Keratinocyte (primary cell): ENCODE measurements at places on chromosomes 13 and 19. TPM values are rescaled to one million over a fixed set of nuclear protein-coding genes. Genes with fewer than 3 reads are reported as not detected.

HSPBP1 gene
- polyA plus RNA-seq = 20.2 to 26.7 TPM (median 24.7 TPM) in 3 replicates

LSM14A gene
- polyA plus RNA-seq = 77.8 to 103 TPM (median 78.4 TPM) in 3 replicates

DNA sequence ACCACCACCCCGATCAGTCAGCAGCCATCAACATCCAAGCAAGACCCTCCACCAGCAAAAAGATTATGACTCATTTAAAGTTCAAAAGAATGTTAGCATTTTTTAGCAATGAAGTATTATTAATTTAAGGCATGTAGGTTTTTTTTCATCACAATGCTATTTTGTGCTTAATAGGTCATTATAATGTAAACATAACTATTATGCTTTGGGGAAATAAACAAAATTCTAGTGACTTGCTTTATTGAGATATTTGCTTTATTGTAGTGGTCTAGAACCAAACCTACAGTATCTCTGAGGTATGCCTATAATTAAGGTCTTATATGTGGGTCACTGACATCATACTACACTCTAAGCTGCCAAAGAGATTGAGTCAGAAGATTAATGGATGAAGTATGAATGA is 20.0 kb downstream of the KLF12 start:
- H3K4me1 ChIP-seq = peaks cover 7% of the 10 kb centered on the region
- no peaks in the 10 kb centered on the region for H3K36me3 ChIP-seq
- H3K27ac ChIP-seq = no peak overlapping the region
- H3K4me3 ChIP-seq = no peak overlapping the region
- no peak for DNase-seq
- no peaks in the 10 kb centered on the region for H3K27me3 ChIP-seq

KIR3DL2 gene
- polyA plus RNA-seq = not detected in 3 replicates

KCNC3 gene
- polyA plus RNA-seq = 0.01 to 0.08 TPM in 2 of 3 replicates, not detected in the other

GRCh38 chr13:105266615-105267014 is 1268.8 kb downstream of the EFNB2 start:
- H3K4me3 ChIP-seq = no peak overlapping the region
- no peak for DNase-seq
- H3K36me3 ChIP-seq = no peaks in the 10 kb centered on the region
- H3K27ac ChIP-seq = no peak overlapping the region

DNA sequence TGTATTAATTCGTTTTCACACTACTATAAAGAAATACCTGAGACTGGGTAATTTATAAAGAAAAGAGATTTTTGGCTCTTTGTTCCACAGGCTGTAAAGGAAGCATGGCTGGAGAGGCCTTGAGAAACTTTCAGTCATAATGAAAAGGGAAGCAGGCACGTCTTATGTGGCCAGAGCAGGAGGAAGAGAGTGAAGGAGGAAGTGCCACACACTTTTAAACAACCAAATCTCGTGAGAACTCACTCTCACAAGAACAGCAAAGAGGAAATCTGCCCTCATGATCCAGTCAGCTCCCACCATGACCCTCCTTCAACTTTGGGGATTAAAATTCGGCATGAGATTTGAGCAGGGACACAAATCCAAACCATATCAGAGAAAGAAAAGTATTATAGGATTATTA is 1255.9 kb upstream of the MIR17HG start:
- no peak overlapping the region for H3K4me3 ChIP-seq
- H3K27me3 ChIP-seq = no peaks in the 10 kb centered on the region
- H3K36me3 ChIP-seq = no peaks in the 10 kb centered on the region

DNA sequence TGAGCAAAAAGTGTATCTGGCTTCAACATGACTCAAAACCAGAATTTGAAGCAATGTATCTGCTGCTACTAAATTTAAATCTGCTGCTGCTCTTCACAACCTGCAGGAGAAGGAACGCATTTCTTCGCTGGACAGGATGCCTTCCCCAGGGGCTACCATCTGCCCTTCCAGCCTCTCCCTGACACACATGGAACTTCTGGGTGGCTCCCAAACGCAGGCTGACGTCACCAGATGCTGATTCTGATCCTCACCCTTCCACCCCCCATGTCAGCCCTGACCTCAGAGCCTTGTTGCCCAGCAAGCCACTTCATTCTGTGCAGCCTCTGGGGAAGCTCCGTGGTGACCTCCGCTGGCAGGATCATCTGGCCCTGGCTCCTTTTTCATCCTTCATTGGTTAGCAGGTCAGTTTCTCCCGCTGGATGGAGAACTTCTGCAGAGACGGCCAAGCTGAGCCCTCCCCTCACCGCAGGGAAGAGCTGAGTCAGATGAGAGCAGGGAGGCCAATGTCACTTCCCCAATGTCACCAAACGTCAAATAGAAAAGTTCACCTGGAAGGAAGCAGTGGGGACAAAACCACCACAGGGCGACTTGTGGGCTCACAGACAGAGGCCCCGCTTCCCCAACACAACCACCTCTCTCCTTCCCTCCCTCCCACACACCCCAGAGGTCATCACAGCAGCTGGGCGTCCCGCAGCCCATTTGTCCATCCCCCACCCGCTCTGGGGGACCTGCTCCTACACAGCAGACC is 14.0 kb upstream of the RAB20 start:
- H3K27ac ChIP-seq = no peak overlapping the region
- no peaks in the 10 kb centered on the region for H3K36me3 ChIP-seq
- peaks cover 41% of the 10 kb centered on the region for H3K27me3 ChIP-seq
- no peak for DNase-seq
- H3K4me1 ChIP-seq = no peaks in the 10 kb centered on the region
- no peak overlapping the region for H3K4me3 ChIP-seq

DNA sequence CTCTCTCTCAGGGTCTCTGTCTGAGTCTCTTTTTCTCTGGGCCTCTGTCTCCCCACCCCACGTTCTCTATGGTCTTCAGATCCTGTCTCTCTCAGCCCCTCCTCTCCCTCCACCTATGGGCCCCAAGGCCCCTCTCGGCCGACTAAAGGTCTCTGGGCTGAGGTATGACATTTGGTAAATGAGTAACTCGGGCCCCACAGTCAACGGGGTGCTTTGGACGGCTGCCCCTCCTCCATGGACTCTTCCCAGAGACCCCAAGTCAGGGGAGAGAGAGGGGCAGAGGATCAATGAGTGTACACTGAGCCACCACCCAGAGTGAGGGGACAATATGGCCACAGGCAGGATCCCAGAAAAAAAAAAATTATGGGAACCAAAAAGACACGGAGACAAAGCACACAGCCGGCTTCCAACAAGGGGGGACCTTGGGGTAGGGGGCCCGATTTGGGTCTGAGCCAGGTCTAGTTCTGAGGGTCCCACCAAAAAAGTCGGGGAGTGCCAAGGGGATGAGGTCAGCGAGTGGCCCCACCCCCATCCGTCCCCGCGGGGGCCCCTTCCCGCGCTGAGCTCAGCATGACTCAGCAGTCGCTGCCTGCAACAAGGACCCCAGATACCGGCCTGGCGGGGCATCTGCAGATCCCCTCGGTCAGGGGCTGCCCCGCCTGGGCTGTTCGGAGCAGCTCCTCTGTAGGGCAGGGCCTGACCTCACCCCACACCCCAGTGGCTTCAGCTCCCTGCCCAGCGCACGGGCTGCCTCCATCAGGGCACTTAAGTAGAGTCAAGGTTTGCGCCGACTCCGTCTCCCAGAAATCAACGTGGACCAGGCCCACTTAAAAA is 1.5 kb upstream of the FTL start:
- no peak for DNase-seq
- peaks cover 3% of the 10 kb centered on the region for H3K36me3 ChIP-seq
- H3K27me3 ChIP-seq = no peaks in the 10 kb centered on the region
- H3K27ac ChIP-seq = peak overlapping the region; percentile 79

DNA sequence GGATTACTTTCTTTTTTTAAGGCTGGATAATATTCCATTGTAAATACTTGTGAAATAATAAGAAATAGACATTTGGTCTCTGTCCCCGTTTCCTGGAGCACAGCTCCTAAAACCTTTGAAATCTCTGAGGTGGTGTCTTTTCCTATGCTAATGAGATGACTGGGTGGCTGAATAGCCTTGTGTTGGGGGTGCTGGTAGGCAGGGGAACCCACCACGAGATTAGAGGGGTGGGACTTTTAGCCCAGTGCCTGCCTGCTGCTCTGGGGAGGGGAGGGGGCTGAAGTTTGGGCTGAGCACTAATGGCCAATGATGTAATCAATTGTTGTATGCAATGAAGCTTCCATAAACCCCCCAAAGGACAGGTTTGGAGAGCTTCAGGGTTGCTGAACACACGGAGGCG is 175.7 kb downstream of the FGF9 start:
- no peak overlapping the region for H3K4me3 ChIP-seq
- H3K4me1 ChIP-seq = no peaks in the 10 kb centered on the region
- DNase-seq = no peak
- H3K27ac ChIP-seq = no peak overlapping the region

DNA sequence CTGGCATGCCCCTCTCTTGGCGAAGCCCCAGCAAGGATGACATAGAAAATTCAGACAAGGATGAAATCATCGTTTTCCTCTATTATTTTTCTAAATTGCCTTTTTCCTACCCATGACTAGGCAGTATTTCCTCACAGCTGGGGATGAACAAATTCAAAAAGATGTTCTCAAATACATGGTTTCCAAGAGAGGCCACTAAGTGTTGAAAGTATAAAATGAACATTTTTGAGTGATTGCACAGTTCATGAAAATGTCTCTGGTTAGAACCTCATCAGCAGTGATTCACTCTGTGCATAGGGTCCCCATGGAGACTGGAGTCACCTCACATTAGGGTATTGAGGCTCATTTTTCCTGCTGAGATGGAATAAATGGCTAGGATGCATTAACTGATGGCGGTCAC is 373.7 kb downstream of the DNAJC15 start:
- no peaks in the 10 kb centered on the region for H3K27me3 ChIP-seq
- no peak for DNase-seq
- H3K4me1 ChIP-seq = no peaks in the 10 kb centered on the region
- no peak overlapping the region for H3K27ac ChIP-seq

- H3K27ac ChIP-seq = no peak overlapping the region
- H3K4me3 ChIP-seq = no peak overlapping the region
- H3K4me1 ChIP-seq = no peaks in the 10 kb centered on the region
- H3K27me3 ChIP-seq = no peaks in the 10 kb centered on the region
- no peaks in the 10 kb centered on the region for H3K36me3 ChIP-seq
- DNase-seq = no peak
Observed at GRCh38 chr19:32318884-32319520, 26.4 kb upstream of the ZNF507 start.

ZNF793 gene
- polyA plus RNA-seq = 4.3 to 6.8 TPM (median 6.1 TPM) in 3 replicates

QPCTL gene
- polyA plus RNA-seq = 11.9 to 13.3 TPM (median 13.2 TPM) in 3 replicates

GRCh38 chr13:113086031-113086750 is 19.4 kb upstream of the F7 start:
- H3K27me3 ChIP-seq = peaks cover 6% of the 10 kb centered on the region
- no peak for DNase-seq
- no peak overlapping the region for H3K27ac ChIP-seq
- no peaks in the 10 kb centered on the region for H3K4me1 ChIP-seq
- no peak overlapping the region for H3K4me3 ChIP-seq

- H3K27me3 ChIP-seq = no peaks in the 10 kb centered on the region
- peaks cover 30% of the 10 kb centered on the region for H3K4me1 ChIP-seq
- no peaks in the 10 kb centered on the region for H3K36me3 ChIP-seq
- H3K4me3 ChIP-seq = no peak overlapping the region
- H3K27ac ChIP-seq = peak overlapping the region; percentile 15
Observed at GRCh38 chr13:105816994-105817393, 718.5 kb downstream of the EFNB2 start.

- no peaks in the 10 kb centered on the region for H3K27me3 ChIP-seq
- H3K27ac ChIP-seq = no peak overlapping the region
- peaks cover 12% of the 10 kb centered on the region for H3K36me3 ChIP-seq
- DNase-seq = no peak
- H3K4me1 ChIP-seq = peaks cover 12% of the 10 kb centered on the region
Observed at GRCh38 chr19:36073121-36073876, 18.6 kb downstream of the WDR62 start.

DNA sequence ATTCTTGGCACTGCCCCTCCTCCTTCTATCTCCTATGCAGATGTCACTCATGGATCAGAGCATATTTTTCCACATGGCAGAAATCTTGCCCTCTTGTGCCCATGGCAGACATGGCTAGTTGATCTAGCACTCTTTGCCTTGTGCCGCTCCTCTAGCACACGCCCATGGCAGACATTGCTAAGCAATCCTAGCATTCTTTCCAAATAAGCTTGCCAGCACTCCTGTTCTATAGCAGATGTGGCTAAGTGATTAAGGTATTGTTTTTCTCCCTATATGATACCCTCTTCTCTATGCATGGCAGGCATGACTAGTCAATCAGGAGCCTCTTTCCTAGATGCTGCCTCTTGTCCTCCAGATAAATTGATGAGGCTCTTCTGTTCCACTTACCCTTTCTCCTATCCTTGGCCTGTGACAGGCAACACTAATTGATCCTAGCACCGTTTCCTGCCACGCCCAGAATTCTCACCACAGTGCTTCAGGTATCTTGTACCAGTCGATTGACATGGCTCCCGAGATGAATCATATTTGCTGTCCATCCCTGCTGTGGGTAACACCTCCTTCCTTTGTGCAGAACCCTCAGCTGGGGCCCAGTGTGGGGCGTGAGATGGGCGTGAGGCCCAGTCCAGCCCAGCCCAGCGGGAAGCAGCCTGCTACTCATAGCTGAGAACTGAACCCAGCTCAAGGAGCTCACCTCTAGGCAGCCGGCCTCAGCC is 26.9 kb downstream of the TMED1 start:
- no peak overlapping the region for H3K4me3 ChIP-seq
- DNase-seq = peak; percentile 81
- H3K4me1 ChIP-seq = peaks cover 15% of the 10 kb centered on the region
- peak overlapping the region; percentile 38 for H3K27ac ChIP-seq

GRCh38 chr13:84077271-84077670 is 195.0 kb upstream of the SLITRK1 start:
- no peaks in the 10 kb centered on the region for H3K27me3 ChIP-seq
- H3K4me1 ChIP-seq = no peaks in the 10 kb centered on the region
- H3K4me3 ChIP-seq = no peak overlapping the region
- H3K36me3 ChIP-seq = no peaks in the 10 kb centered on the region

- no peak overlapping the region for H3K4me3 ChIP-seq
- DNase-seq = no peak
- no peaks in the 10 kb centered on the region for H3K4me1 ChIP-seq
Observed at GRCh38 chr19:23777216-23777615, 18.5 kb upstream of the ZNF681 start.

DNA sequence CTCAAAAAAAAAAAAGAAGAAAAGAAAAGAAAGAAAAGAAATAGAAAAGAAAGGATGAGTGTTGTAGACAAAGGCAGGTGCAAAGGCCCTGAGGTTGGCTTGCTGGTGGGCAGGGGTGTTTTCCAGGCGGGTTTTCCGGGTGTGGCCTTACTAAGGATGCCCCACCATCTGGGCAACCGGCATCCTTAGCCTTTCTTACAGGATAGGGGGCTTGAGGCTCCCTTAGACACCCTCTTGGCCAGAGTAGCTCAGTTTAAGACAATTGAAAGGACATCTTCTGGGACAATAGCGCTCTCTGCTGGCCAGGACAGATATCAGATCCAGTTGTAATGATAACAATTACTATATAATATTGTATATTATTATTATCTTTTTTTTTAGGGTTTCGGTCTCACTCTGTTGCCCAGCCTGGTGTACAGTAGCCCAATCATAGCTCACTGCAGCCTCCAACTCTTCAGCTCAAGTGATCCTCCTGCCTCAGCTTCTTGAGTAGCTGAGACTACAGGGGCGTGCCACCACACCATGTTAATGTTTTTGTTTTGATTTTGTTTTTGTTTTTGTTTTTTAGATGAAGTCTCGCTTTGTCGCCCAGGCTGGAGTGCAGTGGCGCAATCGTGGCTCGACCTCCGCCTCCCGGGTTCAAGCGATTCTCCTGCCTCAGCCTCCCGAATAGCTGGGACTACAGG is 1.4 kb upstream of the QTRT1 start:
- H3K4me3 ChIP-seq = no peak overlapping the region
- no peaks in the 10 kb centered on the region for H3K36me3 ChIP-seq
- no peak for DNase-seq
- no peak overlapping the region for H3K27ac ChIP-seq
- H3K27me3 ChIP-seq = no peaks in the 10 kb centered on the region

PRRG2 gene
- polyA plus RNA-seq = 5.2 to 7.5 TPM (median 5.3 TPM) in 3 replicates

GRCh38 chr13:76223565-76223964 is 587.4 kb downstream of the LMO7 start:
- no peaks in the 10 kb centered on the region for H3K27me3 ChIP-seq
- no peaks in the 10 kb centered on the region for H3K4me1 ChIP-seq
- DNase-seq = no peak
- H3K27ac ChIP-seq = no peak overlapping the region
- no peaks in the 10 kb centered on the region for H3K36me3 ChIP-seq

BLVRB gene
- polyA plus RNA-seq = 48.6 to 129 TPM (median 52.5 TPM) in 3 replicates
